ENCODE measurements at places on chromosomes 6 and 20.

DNA sequence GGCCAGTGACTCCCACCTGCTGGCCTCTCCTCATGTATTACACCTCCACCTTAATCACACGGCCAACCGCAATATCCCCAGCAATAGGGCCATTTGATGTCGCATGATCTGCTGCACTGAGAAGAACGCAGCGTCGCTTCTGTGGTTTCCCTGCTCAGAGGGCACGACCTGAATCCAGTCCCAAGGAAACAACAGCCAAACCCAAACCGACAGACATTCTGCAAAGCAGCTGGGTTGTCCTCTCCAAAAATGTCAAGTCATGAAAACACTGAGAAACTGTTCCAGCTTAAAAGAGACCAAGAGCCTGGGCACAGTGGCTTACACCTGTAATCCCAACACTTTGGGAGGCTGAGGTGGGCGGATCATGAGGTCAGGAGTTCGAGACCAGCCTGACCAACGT lies 7.5 kb upstream of the BPI start:
- DNase-seq = no peak

- DNase-seq = peak; percentile 41
Measured at GRCh38 chr20:23140991-23141390, 54.9 kb upstream of the CD93 start.

GRCh38 chr20:44401770-44402390 lies 46.4 kb downstream of the HNF4A start:
- DNase-seq = no peak

GRCh38 chr6:169156108-169156792 lies 97.4 kb downstream of the THBS2 start:
- no peak for DNase-seq

GRCh38 chr6:83169511-83169910 lies 23.6 kb downstream of the PGM3 start:
- DNase-seq = no peak

DNA sequence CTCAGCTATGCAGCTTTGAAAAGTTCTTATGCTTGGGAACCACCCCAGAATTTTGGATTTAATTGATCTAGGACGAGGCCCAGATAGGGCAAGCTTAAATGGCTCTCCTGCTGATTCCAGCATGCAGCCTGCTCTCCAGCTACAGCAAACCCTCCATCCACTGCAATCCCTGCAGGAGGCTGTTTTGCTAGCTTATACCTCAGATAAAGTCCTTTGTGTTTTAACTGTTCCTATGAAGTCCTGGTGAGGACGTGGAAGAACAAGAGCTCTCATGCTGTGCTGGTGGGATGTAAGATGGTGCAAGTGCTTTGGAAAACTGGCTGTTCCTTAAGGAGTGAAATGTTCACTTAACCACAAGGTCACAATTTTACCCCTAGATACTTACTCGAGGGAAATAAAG lies 25.5 kb upstream of the NXT1 start:
- no peak for DNase-seq

All from Peyer's patch (tissue), 4 donors.